ENCODE measurements at places on chromosomes 5 and 9.
A peak's percentile ranks its signal among the peaks of the same experiment; 100 is the strongest.

GRCh38 chr5:169100735-169101075 lies 200.2 kb downstream of the SLIT3 start:
- peak overlapping the region; percentile 59 for H3K27ac ChIP-seq
- peaks cover 43% of the 10 kb centered on the region for H3K4me1 ChIP-seq
- no peaks in the 10 kb centered on the region for H3K27me3 ChIP-seq

DNA sequence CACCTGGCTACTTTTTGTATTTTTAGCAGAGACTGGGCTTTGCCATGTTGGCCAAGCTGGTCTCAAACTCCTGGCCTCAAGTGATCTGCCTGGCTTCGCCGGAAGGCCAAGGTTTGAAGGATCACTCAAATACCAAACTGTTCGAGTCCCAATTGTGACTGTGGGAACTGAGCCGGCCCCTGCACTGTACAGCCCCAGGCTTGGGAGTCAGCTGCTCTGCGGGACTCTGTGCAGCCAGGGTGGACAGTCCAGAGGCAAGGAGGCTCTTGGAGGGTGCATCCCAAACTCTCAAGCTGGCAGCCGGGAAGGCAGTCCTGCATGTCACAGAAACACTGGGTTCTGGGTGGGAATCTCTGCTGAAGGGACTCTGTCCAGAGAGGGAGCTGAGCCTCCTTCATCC lies 109.0 kb downstream of the ENTREP1 start:
- no peaks in the 10 kb centered on the region for H3K36me3 ChIP-seq
- DNase-seq, result no peak
- no peak overlapping the region for H3K4me3 ChIP-seq

GRCh38 chr5:149284501-149284900 lies 12.8 kb downstream of the AFAP1L1 start:
- H3K36me3 ChIP-seq, result no peaks in the 10 kb centered on the region
- no peaks in the 10 kb centered on the region for H3K27me3 ChIP-seq
- H3K4me1 ChIP-seq, result peaks cover 7% of the 10 kb centered on the region

DNA sequence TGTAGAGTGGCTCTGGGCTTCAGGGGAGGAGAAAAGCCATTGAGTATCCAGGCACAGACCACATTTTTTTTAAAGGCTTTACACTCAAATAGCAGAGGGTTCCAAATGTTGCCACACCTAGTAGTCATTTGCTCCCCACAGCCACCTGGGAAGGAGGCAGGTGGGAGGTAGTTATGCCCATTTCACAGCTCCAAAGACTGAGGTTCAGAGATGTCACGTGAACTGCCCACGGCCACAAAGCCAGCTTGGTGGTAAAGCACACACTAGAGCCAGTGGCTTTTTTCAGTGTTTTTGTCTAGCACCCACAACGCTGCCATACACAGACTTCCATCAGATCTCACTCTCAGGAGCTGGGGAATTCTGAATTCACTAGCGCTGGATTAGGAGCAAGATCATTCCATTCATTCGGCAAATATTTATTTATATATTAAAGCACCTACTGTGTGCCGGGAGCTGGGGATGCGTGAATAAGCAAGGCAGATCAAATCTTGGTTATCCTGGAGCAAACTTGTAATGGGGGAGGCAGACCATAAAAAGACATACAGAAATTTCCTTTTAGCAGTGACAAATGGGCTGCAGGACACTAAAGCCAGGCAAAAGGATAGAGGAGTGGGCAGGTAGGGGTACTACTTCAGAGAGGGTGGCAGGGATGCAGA lies 7.4 kb downstream of the WHRN start:
- DNase-seq, result no peak
- H3K4me1 ChIP-seq, result peaks cover 2% of the 10 kb centered on the region
- no peak overlapping the region for H3K27ac ChIP-seq

DNA sequence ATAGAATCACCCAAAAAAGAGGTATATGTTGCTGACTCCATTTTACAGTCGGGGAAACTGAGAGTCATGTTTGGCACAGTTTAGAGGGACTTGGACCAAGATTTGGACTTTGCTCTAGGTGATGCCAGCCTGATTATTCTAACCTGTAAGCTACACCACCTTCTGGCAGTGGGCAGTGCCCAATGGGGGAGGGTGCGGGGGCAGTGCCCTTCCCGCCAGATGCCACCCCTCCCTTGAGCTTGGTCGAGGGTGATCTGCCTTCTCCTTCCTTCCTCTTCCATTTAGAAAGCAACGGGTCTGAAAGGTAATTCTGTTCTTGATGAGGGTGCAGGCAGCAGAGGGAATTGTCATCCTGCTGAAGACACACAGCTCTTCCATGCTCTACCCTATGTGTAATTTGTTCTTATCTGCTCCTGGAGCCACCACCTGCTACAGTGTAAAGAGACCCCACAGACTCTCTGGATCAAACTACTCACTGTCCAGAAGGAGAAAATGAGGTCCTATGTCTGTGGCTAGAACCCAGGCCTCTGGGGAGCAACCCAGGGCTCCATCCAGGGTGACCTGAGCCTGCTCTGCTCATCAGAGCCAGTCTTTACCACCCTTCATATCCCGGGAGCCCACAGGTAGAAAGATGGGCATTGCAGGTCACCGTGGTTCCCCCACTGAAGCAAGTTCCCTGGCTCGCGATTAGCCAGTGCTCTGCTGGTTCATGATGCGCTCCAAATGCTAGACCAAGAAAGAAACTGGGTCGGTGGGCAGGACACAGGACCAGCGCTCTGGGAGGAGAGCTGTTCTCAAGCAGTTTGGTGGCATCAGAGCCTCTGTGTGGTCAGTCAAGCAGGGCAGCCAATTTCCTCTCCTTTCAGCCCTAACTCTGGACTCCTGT lies 156.2 kb downstream of the RGS3 start:
- H3K27me3 ChIP-seq, result no peaks in the 10 kb centered on the region
- no peaks in the 10 kb centered on the region for H3K36me3 ChIP-seq
- no peak overlapping the region for H3K4me3 ChIP-seq

DNA sequence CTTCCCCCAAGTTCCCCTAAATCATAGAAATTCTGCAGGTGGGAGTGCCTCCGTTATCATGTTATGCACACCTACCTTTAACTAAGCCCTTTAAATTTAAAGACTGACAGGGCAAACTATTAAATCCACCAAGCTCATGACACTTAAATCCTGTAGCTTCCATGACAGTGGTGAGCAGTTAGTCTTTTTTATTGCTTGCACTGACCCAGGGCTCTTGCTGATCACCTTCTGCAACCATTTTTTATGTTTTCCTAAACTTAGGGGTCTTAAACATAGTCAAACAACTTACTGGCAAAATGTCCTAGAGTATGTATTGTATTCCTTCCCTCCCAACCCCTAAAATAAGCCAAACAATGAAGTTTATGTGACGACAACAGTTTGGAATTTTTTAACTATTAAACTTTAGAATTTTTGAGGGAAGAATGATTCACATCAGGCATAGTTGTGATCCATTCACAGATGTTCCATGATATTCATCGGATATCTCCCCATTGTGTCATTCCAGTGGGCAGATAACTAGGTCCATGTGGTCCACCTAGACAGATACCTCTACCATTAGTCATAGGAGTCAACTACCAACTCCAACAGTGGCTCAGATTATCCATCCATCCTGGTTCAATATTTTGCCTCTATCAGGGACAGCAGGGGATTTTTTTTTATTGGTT lies 283.1 kb downstream of the ADAMTS6 start:
- DNase-seq, result no peak
- H3K4me1 ChIP-seq, result no peaks in the 10 kb centered on the region
- no peak overlapping the region for H3K4me3 ChIP-seq
- H3K27ac ChIP-seq, result no peak overlapping the region
